ENCODE measurements at places on chromosomes 4 and X. TPM values are rescaled to one million over a fixed set of nuclear protein-coding genes. Genes with fewer than 3 reads are reported as not detected.

- peak; percentile 96 for DNase-seq
Observed at GRCh38 chr4:86934771-86935565, at the start of gene AFF1. AFF1 (plus strand) TSS chr4:86935011; CDS start chr4:86948534, 13,523 bp downstream.

DNA sequence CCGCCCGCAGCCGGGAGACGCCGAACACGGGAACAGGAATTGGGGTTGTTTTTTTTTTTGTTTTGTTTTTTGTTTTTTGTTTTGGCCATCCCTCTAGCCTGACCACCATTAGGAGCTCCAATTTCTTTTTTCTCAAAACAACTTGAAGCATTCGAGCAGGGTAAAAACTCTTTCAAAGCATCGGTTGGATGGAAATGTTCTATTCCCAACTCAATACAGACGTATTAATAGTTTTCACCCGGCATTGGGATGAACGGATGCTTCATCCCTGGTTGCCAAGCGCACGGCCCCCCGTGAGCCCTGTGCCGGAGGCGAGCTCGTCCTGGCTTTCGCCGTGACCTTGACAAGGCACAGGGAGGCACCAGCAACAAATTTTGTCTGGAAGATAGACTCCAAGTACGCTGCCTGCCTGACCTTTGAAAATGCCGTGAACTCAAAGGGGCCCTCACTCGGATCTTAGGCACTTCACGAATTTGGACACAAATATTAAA, 352 bp upstream of the MAP3K15 start:
- DNase-seq: no peak

DNA sequence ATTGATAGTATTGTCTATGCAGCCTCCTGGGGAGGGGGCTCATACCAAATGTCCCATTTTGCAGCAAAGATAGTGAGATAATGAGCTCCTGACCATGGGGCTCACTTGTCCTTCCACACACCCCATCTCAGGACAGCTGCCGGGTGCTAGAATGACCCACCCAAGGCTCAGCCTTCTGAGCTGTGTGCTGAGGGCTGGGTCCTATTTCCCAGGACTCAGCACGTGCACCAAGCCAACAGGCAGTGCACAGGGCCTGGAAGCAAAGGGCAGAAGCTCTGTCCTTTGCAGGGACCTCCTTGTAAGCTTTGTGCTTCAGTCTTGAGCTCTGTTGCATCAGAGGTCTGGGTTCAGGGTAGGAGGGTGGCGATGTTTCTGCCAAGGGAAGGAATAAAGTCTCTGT, 11.2 kb upstream of the ABLIM2 start:
- DNase-seq: no peak

DNA sequence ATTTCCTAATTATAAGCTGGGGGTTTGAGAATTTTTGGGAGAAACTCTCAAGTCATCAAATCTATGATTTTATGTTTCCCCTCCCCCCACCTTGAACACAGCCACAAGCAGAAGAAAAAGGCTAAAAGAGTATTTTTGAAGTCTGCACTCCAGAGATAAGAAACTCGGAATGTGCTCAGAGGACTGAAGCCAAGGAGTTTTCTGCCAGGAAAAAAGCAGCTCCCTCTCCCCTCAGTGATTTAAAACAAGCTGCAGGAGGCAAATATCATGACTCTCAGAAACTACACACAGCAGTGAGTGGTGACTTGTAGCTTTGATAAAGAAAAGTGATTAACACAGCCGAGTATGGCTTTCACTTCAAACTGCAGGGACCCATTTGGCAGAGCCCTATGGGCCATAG, 800.2 kb upstream of the FTHL17 start:
- DNase-seq: no peak

- peak; percentile 16 for DNase-seq
Observed at GRCh38 chr4:151668689-151669402, 92.0 kb downstream of the GATB start.

- DNase-seq: no peak
Observed at GRCh38 chrX:103688946-103689345, 2.4 kb upstream of the MORF4L2 start.

DNA sequence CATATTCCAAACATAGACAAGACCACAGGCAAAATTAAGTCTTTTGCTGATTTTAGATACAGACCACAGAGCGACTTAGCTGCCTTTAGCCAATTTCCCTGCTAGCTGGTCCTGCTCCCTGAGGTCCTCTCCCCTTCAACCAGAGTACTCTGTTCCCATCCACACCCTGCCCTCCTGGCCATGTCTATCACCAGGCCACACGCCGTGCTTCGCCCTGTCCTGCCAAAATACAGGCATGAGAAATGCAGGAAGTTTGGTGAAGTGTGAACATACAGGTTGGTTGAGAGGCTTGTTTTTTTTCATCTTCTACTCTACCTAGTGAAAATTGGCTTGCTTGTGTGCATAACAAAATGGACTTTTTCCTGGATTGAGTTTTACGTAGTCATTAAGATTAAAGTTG, 226.2 kb upstream of the TENM3 start:
- no peak for DNase-seq

DNA sequence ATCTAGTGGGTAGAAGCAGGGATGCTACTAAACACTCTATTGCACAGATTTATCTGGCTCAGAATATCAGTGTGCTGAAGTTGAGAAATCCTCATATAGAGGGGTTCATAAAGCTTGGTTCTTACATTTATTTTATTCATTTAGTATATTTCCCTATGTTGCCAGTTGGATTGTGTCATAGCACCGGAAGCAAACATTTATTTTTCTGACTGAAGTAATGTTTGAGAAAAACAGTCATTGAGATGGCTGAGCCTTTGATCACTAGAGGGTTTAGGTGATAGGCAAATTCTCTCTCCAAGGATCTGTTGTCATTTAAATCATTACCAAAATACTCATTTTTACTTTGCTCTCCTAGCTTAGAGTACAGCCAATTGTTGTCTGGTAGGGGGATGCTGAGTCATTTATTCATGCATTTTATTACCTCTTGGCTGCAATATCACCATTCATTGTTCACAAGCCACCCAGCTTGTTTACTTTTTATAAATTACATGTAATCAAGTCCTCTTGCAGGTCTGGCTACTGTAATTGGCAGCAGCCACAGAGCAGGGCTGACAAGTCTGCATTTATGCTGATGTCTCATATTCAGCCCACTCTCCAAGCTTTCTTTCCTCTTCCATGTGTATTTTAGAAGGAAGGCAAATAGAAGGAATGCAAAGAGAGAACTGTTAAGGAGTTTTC, 15.2 kb downstream of the GAB1 start:
- DNase-seq: no peak

DNA sequence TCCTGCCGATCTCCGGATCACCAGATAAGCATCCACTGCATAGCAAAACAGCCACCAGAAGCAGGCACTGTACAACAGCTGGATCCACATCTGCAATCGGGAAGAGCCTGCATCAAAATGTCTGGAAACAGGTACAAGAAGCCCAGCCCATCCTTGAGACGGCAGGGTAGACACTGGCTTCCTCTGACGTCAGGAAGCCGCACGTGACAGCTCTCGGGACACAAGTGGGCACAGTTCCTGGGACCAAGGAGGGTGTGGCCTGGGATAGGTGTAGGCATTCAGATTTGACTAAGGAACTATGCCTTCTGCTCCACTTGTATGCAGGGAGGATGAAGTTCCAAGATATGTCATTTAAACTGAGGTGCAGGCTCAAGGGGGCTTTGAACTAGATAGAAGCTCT, 6.3 kb downstream of the GPR143 start:
- DNase-seq: no peak

DNA sequence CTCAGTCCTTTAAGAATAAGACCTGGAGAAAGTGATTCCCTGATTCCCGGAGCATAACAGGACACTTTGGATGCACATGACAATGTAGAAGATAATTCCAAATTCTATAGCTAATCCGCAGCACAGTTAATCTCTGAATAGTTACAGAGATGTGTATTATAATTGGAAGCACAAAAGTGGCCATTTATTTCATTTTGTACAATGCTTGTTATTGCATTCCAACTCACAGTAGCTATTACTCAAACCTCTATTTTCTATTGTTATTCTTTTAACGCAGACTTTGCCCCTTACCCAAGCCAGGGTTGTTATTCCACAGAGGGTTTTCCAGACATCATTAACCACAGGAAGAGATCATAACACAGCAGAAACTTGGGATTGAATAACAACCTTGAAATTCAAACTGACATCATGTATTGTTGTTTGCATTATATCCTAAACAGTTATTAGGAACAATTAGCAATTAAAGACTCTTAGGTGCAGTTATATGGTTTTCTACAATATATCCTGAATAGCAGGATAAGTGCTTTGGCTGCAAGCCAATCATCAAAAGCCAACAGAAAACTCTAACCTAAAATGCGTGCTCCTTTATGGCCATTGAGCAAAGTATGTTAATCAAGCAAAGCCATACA, 984.0 kb upstream of the TENM3 start:
- DNase-seq: no peak

DNA sequence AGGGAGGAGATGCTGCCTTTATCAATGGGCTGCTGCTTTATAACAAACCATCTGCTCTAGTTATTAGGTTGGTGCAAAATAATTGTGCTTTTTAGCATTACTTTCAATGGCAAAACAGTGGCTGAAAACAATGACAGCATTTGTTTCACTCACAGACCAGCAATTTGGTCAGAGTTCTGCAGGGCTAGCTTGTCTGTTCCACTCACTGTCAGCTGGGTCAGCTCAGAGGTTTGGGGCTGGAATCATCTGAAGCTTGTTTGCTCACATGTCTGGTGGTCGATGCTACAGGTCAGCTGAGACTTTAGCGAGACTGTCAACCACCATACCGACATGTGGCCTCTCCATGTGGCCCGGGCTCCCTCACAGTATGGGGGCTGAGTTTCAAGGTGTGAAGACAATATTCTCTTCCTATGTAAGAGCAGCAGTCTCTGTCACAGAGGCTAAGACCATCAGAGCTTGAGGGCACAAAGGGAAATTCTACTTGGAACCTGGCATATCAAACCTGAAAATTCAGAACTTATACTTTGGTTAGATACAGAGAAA, 81.3 kb upstream of the LIMCH1 start:
- no peak for DNase-seq

DNA sequence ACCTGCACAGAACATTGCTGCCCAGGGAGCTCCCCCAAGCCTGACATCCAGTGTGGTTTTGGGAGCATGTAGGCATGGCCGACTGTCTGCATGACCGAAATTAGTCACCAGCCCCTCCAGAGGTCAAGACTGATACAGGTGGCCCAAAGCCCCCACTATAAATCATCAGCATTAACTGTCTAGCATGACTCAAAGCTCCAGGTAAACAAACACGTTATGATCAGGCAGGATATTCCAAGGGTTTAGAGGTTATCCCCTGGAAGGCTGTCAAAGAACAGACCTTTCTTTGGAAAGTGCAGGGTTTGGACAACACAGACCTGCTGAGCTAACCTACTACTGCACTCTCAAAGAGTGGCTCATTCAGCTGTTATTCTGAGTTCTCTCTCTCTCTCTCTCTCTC, 2.1 kb upstream of the FAM9A start:
- no peak for DNase-seq

GRCh38 chr4:110371016-110371770, 104.8 kb upstream of the ENPEP start:
- DNase-seq: no peak

DNA sequence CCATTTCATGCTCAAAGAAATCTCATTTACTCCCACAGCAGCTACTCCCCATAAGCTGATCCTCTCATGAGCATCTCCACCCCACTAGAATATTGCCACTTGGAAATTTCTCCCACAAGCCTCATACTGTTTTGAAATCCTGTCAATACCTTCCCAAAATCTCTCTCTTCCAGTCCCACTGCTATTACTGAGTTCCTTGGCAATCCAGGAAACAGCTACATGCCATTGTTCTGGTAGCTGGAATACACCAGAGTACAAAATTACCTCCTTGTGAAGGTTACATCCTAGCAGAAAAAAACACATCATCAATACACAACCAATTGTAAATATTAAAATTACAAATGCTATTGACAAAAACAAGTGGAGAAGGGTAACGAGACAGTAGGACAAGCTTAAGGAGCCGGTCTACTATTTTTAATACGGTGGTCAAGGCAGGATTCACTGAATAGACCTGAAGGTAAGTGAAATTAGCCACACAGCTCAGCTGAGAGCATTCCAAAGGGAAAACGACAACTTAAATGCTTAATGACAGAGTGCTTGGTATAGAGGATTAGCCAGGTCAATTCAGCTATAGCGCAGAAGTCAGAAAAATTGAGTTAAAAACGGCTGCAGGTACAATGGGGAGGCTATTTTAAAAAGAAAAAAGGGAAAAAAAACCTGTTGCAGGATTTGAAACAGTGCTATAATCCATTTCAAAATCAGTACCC, 6.4 kb downstream of the RPL9 start:
- DNase-seq: no peak

- DNase-seq: no peak
Observed at GRCh38 chrX:16433021-16433420, 216.9 kb upstream of the S100G start.

DNA sequence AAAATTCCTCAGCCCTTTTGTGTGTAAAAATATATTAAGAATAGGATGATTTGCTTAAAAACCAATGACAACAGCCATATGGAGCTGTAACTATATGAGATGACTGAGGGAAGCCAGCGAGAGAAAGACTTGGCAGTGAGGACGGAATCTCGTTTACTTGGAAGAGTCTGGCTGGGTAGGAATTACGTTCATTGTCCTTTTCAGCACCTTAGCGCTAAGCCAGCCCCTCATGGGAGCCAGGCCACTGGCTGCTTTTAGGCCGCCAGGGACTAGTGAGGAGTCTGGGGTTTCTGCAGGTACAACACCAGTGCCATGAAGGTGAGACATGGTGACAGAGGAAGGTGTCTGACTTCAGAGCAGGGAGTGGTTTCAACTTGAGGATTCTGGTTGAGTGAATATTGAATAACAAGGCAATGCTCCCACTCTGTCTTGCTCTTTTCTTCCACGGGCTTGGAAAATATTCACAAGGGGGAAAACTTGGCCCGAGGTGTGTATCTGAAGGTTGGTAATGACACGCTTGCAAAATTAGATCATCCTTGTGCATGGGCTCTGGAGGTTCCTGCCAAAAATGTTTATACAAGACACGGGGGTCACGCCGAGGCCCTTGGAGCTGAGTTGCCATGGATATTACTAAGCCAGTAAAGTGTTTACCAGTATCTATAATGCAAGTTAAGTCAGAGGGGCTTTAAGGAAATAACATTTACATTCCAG, 17.4 kb downstream of the KLF3 start:
- DNase-seq: no peak

The ADH7 gene
- total RNA-seq: not detected

The PNMA6A gene
- total RNA-seq: 4.0 TPM

The ZNF141 gene
- total RNA-seq: 6.5 TPM

The PCDH19 gene
- 0.35 TPM for total RNA-seq

The HAND2 gene
- 8.9 TPM for total RNA-seq

The PAGE5 gene
- total RNA-seq: 0.73 TPM

The GPR50 gene
- not detected for total RNA-seq

The XPNPEP2 gene
- 2.0 TPM for total RNA-seq

The TCEAL3 gene
- total RNA-seq: 2.5 TPM

The PRRG1 gene
- 6.3 TPM for total RNA-seq
